ENCODE measurements at places on chromosomes 5 and 9.

DNA sequence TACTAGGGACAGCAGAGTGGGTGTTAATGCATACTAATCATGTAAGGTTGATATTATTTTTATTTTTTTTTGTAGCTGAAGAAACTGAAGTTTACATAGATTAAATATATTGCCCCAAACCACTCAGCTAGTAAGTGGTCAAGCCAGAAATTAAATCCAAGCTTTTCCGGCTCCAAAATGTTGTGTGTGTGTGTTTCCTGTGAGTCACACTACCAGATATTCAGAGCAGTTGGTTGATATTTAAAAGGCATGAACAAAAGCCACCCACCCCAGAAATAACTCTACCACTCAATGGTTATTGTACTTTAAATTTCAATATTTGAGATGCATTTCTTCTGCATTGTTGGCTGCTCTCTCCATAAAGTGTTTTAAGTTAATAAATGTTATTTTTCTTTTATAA is 29.5 kb downstream of the KCNN2 start:
- DNase-seq, result no peak

DNA sequence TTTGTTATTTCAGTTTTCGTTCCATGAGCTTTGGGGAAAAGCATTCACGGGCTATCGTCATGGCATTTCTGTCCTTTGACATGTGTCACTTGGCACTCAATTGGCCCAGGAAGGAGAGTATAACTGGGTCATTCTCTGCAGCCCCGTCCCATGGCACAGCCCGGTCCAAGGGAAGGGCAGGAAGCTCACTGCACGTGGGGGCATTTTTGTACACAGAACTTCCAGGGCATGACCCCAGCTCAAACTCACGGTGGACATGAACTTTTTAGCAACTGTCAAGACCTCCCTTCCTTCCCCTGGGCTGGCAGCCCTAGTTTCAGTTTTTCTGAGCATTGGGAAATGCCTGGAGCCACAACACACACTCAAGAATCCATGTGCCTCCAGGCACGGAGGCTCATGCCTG is 161.6 kb upstream of the PANK3 start:
- DNase-seq, result no peak

DNA sequence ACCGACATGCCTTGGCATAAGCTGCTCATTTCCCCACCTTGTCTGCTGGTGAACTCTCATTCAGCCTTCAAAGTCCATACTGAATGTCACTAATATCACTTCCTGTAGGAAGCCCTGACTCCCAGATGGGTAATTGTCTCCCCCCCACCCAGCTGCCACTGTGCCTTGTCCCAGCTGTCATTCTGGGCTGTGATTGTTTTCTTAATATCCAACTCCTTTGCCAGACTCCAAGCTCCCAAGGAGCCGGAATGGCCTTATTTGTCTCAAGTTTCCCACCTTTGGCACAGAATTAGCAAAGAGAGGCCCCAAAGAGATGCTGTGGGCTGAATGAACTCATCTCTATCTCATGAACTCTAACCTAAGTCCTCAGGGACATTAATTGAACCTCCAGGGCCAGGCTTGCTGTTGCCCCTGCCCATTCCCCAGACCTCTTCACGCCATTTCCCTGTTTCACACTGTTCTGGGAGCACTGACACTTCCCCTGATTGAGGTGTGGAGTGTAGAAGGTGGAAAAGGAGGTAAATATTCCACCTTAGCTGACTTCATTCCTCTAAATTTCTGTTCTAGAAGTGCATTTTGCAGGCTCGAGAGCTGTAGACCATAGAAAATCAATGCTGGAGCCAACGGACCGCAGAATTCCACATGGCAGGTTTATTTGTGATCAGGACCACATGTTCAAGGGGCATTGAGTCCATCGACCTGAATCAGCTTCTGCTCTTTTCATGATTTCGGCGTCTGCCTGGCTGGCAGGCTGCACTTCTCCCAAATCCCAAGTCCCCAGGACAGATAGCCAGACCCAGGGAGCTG is 4.9 kb upstream of the SH3PXD2B start:
- DNase-seq, result no peak

DNA sequence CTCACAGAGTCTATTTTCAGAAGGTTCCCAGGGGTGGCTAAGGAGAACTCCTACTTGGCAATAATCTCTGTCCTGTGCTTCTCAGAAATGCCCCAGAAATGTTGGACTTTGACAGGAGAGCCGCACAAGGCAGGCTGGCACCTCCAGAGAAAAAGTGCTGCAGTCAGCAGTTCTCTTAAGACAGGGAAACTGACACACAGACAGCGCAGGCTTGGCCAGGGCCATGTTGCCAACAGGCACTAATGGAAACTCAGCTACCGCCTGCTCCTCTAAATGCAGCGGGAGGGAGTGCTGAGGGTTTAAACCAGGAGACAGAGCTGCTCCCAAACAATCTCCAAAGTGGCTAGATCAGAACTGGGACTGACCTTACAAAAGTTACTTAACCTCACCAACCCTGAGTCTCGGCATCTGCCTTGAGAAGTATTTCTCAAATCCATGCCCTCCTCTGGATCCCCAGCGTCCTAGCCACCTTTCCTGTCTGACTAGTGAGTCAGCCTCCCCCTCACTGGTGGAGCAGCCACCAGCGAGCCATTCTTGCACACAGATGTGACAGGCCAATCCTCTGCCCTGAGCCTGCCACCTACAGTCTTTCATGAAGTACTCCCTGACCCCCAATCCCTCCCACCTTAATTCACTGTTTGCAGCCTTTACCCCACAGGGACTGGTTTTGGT is 186.4 kb downstream of the CDK5RAP2 start:
- DNase-seq, result peak; percentile 24

- DNase-seq, result no peak
These were observed 28.4 kb downstream of the JADE2 start for GRCh38 chr5:134553821-134554267.

GRCh38 chr5:83095957-83096539 is 18.7 kb downstream of the XRCC4 start:
- DNase-seq, result peak; percentile 42

- no peak for DNase-seq
These were observed 47.1 kb downstream of the ZNF622 start for GRCh38 chr5:16418471-16418922.

DNA sequence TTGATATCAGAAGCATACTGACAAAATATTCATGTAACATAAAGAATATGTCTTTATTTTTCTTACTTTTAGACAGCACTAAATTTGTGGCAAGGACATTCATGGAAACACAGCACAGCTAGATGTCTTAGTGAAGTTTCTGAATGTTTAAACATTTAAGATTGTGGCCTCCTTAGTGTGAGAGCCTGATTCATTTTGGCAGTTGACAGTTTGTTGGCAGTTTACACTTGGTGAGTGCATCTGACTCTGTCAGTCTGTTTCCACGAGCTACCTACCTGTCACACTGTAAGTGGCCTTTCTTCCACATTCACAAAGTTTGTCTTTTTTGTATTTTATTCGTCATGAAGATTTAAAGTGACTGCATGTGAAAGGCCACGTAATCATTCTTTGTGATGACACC is 436.8 kb downstream of the TUSC1 start:
- no peak for DNase-seq

GRCh38 chr5:14932902-14933469 is 61.4 kb upstream of the ANKH start:
- DNase-seq, result no peak

DNA sequence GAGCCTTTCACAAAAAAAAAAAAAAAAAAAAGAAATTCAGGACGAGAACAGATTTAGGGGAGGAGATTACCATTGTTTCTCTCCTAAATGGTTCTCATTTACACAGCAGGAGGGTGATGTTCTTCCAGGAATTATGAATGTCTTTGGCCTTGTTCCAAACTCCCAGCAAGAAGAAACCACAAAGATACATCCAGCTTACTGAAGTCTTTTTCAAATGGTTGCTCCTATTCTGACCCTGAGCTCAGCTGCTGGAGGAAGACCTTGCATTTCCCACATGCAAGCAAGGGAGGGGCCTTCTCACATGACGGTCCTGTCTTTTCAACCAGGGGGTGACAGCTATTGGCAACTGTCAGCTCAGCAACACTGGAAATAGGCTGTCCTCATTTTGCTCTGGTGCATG is 203.0 kb upstream of the VLDLR start:
- DNase-seq, result no peak

DNA sequence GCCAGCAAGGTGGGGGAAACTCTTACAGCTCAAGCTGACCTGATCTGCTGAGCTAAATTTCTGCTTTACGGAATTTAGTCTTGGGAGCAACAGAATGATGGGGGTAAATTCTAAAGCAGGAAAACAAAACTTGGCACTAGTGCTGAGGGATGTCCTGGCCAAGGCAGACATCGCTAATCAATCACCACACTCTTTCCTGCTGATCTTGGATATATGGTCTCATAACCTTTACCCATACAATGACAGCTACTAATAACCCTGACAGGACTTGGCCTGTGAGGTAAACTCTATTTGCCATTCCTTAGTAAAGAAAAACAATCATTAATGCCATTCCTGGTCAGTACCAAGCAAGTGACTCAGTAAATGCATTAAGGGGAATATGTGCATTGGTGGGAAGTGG is 51.5 kb downstream of the PPARGC1B start:
- DNase-seq, result no peak

DNA sequence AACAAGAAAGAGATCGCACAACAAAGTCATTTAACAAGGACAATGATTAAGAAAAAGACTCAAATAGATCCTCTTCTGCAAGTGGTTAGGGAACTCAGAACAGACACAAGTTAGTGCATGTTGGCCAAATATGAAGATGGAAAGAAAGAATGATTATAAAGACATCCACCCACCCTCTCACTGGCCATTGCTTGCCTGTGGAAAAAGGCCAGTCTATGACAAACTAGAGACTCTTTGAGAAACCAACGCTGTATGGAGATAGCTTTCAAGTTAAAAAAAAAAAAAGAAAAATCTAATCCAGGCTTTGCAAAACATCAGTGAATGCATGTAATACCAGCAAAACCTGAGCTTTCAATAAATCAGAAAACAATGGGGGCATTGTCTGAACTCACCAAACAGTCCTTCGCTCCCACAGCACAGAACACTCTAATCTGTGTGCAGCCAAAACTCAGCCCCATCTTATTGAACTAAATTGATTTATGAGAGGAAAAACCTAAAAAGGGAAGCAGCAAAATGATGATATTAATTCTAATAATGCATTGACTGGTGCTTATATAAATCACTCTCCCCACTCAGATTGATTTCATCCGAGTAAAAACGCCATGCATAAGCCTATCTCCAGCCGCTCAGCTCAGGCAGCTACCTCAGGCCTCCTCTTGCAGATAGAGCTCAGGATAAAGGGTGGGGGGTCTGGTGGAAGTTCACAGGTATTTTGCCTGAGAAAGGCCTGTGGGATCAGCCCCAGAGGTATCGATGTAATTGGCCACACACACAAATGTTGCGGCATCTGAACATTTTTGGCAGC is 547.1 kb downstream of the CCDC171 start:
- no peak for DNase-seq

- DNase-seq, result no peak
These were observed 31.2 kb downstream of the MED10 start for GRCh38 chr5:6347165-6347564.

- no peak for DNase-seq
These were observed 534.8 kb downstream of the PSAT1 start for GRCh38 chr9:78831726-78832125.

DNA sequence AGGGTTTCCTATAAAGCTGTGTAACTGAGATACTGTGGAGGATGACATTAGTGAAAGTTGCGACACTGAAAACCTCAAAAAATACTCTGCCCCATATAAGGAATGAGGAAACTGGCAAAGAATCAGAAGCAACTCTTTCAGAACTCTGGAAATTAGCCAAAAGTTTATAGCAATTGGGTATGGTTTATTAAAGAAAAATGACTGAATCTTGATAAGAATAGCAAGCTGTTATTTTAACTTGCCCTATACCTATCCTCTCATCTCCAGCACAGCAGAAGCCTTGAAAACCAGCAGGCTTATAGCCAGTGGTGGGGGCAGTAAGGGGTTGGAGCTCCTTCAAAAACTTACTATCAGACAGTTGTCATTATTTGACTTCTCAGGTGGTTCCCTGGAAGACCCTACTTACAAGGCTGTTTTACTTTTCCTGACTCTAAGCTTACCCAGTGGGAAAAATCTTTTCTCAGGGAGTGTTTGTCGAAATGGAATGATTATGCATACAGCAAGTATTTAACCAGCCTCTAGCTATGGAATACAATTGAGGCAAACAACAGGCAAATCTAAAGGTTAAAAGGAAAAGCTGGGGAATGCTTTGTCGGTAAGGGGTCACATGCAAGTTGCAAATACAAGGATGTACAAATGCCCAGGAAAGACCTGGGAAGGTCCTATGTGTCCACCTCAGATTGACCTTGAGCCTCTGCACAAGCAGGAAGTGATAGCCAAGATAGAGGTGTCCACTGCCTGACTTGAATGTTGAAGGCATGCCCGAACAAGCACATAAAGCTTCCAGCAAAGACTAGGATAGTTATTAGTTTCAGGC is 21.0 kb upstream of the FAM151B start:
- peak; percentile 75 for DNase-seq

GRCh38 chr5:42908086-42908485 is 96.4 kb upstream of the SELENOP start:
- peak; percentile 52 for DNase-seq

DNA sequence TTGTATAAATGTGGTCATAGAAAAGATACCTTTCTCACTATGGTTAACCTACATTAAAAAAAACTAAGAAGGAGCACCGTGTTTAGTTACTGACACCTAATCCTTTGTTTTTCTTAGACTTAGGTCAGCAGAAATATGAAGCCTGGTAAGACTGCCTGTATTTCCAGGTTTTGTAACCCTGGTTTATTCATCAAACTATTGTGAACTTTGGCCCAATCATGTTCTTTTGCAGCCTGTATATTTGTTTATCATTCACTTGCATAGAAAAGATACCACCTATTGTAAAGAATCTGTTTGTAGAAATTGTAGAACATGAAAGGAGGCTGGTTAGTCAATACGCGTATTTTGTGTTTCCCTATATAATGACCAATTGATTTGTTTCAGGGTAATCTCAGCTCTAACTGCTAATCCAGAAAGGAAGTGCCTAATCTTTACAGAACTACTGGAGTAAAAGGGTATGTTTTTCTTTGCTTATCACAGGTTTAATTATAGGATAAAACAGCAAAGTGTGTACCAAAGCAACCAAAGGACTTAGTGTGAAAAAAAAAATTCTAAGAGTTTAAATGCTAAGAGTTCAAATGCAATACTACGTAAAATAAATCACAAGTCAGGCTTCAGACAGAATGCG is 103.6 kb downstream of the LURAP1L start:
- DNase-seq, result no peak

- DNase-seq, result peak; percentile 77
These were observed 74.5 kb upstream of the BARHL1 start for GRCh38 chr9:132507670-132508469.

DNA sequence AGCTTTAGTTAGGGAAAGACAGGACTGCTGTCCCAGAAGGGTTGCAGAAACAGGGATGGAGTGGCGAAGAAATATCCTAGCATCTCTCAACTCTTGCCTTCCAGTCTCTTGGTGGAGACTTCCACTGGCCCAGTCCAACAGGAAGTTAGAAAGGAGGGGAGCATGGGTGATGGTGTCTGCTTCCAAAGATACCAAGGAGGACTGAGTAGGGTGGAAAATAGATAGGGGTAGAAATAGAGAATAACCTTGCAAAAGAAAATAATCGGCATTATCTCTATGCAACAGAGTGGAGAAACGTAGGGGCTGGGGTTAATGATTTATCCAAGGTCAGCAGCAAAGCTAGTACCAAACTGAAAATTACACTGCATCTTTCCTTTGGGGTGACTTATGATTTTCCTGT is 242.3 kb downstream of the PSAT1 start:
- no peak for DNase-seq

GRCh38 chr9:119375892-119376291 is 6.7 kb upstream of the BRINP1 start:
- peak; percentile 21 for DNase-seq

Measured in suppressor macrophage treated with lipopolysaccharide for 4 hours (primary cell).